ENCODE measurements at places on chromosomes 6 and 20. TPM values are rescaled to one million over a fixed set of nuclear protein-coding genes. Genes with fewer than 3 reads are reported as not detected.

Gene CD109
- total RNA-seq: 27.7 TPM

Gene LBP
- total RNA-seq: not detected

Gene PAK5
- not detected for total RNA-seq

Gene HSPA1L
- total RNA-seq: 2.0 TPM

Gene SYTL3
- 17.4 TPM for total RNA-seq

Gene CCN5
- total RNA-seq: 39.7 TPM

Gene OPRM1
- total RNA-seq: not detected

Gene DLK2
- not detected for total RNA-seq

Gene NRN1
- not detected for total RNA-seq

Gene BPHL
- 29.5 TPM for total RNA-seq

Gene TMEM14A
- 101 TPM for total RNA-seq

Gene PRDM1
- total RNA-seq: 0.37 TPM

- no peak for DNase-seq
Observed at GRCh38 chr6:63563235-63563634, 9.0 kb upstream of the LOC128125822 start.

DNA sequence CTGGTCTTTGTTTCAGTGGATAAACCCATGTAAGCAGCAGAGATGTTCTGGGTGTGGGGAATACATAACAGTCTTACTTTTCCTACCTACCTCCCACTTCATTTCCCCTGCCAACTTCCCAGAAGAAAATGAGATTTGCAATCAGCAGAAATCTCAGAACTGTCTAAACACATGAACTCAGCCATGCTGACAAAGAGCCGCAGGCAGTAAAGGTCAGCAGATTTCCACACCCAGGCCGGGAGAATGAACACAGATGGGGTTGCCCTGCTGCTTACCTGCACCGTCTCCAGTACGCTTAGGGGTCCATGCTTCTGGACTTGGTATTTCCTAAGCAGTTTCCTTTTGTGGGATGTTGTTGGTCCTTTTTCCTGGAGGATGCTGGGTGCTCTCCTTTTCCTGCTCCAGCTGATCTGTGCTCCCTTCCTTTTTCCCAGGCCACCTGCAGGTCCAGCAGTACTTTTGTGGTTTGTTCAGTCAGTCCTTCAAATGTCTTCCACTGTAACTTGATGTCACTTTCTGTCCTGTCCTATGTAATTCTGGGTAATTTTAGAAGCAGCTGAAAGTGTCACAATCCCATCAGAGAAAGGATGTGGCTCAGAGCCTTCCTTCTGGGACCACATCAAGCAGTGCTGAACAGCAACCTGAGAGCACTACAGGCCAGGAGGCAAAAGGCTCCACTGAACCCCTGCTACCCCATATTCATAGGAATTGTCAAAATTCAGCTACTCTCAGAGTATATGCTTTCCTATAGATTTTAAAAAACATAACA lies 129.0 kb downstream of the CEP57L1 start:
- no peak for DNase-seq

- DNase-seq: no peak
Observed at GRCh38 chr6:134176264-134176975, 124.0 kb upstream of the SLC2A12 start.

GRCh38 chr6:110645685-110646418 lies 169.4 kb downstream of the CDK19 start:
- no peak for DNase-seq

DNA sequence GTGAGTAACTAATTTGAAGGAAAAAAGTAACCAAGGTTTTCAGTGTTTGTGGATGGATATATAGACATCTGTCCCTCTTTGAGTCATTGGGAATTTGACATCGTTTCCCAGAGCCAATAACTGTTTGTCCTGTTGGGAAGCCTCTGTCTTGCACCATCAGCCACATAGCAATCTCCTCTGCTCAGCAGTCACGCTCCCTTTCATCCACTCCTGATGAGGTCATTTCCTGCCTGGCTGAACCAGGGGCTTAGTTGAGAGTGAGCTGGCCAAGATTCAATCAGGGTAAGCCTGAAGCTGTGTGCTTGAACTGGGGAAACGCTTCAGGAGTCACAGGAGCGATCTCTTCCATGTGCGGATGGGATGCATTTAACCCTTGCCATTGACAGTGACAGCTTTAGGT lies 121.5 kb upstream of the FOXQ1 start:
- DNase-seq: peak; percentile 94

DNA sequence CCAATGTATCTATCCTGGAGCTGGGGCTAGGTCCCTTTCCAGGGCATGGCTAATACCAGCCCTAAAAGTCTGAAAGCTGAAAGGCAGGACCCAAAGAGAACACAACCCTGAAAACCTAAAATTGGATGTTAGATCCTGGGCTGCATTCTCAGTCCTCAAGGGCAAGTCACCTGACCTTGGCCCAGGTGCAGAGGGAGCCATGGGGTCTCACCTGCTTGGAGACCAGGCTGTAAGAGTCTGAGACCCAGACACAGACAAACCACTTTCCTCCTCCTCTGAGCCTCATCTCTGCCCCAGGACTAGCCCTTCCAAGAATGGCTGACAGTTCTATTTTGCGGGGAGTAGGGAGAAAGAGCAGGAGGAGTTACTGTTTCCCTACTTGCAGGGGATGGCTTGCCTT lies 60.0 kb downstream of the EFCAB8 start:
- no peak for DNase-seq

- DNase-seq: no peak
Observed at GRCh38 chr6:167094436-167094819, 28.5 kb upstream of the CCR6 start.

DNA sequence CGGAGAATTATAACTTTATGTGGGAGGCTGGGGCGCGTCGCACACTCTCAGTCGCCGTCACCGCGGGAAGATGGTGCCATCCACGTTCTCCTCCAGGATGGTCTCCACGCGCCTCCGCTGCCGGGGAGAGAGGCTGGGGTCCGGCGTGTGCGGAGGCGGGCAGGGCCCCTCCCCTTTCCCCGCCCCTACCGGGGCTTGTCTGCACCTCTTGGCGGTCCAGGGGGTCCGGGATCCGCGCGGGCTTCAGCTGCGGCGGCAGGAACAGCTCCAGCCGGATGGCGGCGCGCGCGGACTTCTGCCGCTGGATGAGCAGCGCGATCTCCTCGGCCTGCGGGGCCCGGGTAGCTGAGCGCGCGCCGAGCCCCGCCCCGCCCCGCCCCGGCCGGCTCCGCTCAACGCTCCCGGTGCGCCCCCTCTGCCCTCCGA lies 807 bp downstream of the LKAAEAR1 start:
- peak; percentile 76 for DNase-seq

DNA sequence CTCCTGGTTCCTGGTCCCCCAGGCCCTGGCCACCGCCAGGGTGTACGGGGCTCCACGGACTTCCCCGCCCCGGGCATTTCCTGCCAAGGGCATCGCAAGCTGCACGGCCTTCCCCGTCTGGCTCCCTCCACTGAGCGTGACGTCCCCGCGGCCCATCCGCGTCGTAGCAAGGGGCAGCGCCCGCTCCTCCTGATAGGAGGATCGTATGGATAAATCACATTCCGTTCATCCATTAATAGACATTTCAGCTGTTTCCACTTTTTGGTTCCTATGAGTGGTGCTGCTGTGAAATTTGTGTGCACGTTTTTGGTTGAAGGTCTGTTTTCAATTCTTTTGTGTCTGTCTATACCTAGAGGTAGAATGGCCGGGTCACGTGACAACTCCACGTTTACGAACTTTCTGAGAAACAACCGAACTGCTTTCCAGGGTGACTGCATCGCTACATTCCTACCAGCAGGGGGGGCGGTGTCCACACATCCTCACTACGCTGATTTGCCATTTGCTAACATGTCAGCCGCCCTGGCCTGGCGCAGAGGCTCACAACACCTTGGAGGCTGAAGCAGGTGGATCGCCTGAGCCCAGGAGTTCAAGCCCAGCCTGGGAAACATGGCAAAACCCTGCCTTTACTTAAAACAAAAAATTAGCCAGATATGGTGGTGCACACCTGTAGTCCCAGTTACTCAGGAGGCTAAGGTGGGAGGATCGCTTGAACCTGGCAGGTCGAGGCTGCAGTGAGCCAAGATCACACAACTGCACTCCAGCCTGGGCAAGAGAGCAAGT lies 37.7 kb downstream of the KCNQ2 start:
- DNase-seq: peak; percentile 71

DNA sequence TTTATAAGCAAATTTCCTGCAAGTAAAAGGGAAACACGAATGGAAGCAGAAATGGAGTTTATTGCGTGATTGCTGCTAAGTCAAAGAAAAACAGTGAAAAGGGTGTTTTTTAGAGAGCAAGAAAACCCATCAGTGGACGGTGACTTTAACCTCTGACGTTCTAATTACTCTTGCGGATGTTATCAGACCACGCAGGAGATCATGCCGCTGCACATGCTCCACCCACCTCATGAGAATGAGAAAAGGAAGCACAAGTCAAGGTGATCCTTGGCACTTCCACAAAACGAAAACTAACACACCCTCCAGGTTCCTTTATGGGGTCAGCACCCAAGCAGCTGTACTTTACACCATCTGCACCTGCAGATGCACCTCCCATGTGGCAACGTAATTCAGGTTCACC lies 45.0 kb downstream of the LYRM4 start:
- DNase-seq: no peak

DNA sequence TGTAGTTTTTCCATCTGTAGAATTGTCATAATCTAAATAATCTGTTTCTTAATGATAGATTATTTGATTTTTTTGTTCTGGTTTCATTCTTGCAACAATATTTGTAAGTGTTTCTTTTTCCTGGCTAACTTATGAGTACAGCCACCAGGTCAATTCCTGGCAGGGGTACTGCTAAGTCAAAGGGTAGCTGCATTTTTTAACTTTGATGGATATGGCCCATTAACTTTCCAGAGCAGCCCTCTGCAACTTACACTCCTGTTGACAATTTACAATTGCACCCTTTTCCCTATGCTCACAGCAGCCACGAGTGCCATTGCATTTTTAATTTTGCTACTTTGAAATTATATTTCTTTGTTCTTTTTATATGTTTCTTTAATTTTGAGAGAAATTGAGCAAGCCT lies 209.3 kb upstream of the CST7 start:
- no peak for DNase-seq

DNA sequence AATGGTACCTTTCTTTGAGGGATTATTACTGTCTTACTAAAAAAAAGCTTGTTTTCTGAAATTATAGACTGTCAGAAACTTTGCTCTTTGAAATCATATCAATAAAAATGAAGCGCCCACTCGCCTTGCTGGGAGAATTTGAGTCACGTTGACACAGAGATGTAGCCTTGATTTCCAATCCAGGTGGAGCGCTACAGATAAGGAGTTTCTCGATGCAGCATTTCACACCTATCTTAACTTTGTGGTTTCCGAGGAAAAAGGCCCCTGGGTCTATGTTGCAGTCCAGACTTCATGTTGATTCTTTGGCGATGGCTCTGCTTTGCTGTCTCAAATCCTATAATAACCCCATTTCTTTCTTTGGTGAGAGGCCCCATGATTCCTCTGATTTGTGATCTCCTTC lies 158.1 kb upstream of the ARG1 start:
- no peak for DNase-seq

GRCh38 chr6:24194978-24195700 lies 69.1 kb downstream of the NRSN1 start:
- no peak for DNase-seq

GRCh38 chr20:11958855-11959254 lies 41.2 kb downstream of the BTBD3 start:
- no peak for DNase-seq

DNA sequence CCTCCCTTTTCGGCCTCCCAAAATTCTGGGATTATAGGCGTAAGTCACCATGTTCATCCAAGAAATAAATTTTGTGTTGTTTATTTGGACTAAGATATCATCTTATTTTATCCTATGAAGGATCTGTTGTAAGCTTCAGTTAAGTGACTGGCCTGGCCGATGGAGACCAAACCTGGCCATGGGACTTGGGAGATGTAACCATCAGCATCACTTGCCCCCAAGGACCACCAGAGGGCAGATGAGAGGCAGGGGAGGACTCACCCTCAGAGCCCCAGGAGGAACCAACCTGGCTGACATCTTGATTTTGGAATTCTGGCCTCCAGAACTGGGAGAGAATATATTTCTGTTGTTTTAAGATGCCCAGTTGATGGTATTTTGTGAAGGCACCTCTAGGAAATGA lies 266.7 kb downstream of the CDH26 start:
- DNase-seq: no peak

DNA sequence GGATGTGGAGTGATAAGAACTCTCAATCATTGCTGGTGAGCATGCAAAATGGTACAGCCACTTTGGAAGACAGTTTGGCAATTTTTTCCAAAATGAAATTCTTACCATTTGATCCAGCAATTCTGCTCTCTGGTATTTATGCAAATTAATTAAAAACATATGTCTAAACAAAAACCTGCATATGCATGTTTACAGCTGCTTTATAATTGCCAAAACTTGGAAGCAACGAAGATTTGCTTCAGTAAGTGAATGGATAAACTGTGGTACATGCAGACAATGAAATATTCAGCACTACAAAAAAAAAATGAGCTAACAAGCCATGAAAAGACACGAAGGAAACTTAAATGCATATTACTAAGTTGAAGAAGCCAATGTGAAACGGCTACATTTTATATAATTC lies 55.5 kb upstream of the SMLR1 start:
- DNase-seq: no peak

- no peak for DNase-seq
Observed at GRCh38 chr6:53796791-53797190, 2.0 kb downstream of the LRRC1 start.

- DNase-seq: no peak
Observed at GRCh38 chr6:69774740-69775584, 21.8 kb downstream of the LMBRD1 start.

DNA sequence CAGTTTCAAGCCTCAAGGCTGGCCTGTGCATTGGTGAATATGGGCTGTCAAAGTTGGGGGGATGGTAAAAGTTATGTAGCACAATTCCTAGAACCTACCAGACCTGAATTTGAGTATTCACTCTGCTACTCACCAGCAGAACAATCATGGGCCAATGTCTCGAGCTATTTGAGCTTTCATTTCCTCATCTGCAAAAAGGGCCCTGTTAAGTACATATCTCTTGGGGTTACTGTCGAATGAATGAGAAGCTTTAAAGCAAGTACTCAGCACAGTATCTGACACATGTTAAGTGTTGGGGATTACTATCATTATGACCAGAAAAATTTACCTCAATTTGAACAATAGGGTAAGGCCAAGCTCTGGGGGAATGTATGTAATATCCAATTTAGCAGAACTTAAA lies 13.5 kb upstream of the ENPP4 start:
- DNase-seq: no peak

- DNase-seq: no peak
Observed at GRCh38 chr6:3532296-3532916, 75.6 kb upstream of the SLC22A23 start.

GRCh38 chr6:82573254-82573972 lies 209.8 kb downstream of the TPBG start:
- no peak for DNase-seq

GRCh38 chr6:154907291-154907690 lies 87.8 kb upstream of the TIAM2 start:
- no peak for DNase-seq

DNA sequence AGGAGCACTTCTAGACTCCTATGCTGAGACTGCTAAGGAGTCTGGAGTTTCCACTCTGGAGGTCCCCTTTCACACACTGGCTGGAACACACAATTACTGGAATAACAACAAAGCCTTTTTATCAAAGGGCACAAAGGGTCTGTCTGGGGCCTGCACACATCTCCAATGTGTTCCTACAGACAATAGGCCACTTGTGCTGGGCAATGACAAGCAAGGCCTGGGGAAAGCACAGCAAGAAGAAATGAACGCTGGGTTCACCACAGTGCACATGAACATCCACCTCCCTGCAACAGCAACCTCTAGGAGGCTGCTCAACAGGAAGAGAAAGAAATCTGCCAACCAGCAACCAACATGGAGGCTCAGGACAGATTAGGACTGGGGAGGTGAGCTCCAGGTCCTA lies 43.9 kb downstream of the TRPC4AP start:
- DNase-seq: no peak

- DNase-seq: no peak
Observed at GRCh38 chr6:25832670-25833069, 818 bp upstream of the SLC17A1 start.
